ENCODE measurements at places on chromosomes 1 and 21.

- no peak for DNase-seq
Measured at GRCh38 chr21:31115249-31115648, 77.0 kb upstream of the KRTAP19-8 start.

DNA sequence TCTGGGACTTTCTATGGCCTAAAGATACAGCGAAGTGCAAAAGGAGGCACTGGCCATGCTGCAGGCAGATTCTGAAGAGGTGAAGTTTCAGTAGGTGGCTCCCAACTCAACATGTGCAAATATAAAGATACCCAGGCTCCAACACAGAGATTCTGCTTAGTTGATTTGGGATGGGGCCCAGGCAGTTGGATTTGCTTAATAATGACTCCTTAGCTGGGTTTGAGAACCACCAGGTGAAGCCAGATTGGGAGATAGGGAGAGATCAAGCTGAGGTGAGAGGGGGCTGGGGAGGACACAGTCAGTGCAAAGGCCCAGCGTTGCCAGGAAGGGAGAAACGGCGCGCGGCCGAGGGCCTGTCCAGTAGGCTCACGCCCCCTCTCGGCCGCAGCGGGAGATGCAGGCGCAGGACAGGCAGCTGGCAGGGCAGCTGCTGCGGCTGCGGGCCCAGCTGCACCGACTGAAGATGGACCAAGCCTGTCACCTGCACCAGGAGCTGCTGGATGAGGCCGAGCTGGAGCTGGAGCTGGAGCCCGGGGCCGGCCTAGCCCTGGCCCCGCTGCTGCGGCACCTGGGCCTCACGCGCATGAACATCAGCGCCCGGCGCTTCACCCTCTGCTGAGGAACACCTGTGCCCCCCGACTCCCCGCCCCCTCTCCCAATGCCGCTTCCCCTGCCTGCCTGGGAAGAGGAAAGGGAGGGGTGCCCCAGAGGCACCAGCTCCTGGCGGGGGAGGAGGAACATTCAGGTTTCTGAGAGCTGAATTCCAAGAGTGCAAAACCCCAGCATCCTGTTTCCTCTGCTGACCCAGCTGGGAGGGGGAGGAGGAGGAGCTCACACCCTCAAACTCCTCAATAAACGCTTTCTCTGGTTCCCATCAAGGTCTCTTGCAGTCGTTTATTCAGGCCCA lies 1.2 kb downstream of the FAM167B start:
- peak; percentile 36 for DNase-seq

DNA sequence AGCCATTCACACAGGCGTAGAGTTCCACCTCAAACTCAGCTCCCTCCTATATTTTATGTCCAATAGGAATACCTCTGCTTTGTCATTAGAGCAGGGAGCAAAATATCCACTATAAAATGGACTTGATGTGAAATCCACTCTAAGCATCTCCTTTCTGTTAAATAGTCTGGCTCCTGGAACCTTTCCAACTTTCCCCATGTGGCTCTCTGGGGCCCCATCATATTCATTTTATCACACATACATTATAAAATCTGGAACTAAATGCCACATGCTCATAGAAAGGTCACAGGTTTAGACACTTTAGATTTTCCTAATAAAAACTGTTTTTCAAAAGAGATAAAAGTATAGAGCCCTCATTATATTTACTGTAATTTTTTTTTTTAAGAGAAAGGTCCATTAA lies 82.1 kb downstream of the PTPN14 start:
- DNase-seq = no peak

GRCh38 chr1:58895082-58895481 lies 111.2 kb upstream of the JUN start:
- no peak for DNase-seq

DNA sequence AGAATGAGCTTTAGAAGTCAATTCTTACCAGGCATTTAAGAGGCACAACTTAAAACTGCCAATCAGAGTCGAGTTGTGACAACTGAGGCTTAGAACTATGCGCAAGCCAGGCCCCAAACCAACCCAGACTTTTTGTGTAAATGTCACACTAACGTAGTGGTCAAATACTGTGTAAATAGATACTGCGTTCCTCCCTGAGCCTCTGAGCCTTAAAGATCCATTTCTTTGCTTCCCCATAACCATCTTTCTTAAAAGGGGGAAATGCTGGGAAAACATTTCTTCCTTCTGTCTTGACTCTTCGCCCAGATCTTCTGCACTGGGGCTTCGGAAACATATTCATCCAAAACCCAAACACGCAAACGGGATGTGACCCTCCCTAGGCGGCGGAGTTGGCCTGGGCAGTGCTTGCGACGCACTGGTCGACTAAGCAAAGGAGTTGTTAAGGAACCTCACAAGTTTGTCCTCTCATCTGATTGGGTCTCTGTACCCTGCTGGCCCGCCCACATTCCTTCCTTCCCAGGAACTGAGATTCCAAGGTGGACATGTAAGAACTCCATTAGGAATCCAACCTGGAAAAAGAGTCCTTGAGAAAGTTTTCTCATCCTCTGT lies 2.6 kb downstream of the ADAMTS5 start:
- DNase-seq = no peak

- no peak for DNase-seq
Measured at GRCh38 chr21:41008974-41009373, 159.0 kb upstream of the BACE2 start.

DNA sequence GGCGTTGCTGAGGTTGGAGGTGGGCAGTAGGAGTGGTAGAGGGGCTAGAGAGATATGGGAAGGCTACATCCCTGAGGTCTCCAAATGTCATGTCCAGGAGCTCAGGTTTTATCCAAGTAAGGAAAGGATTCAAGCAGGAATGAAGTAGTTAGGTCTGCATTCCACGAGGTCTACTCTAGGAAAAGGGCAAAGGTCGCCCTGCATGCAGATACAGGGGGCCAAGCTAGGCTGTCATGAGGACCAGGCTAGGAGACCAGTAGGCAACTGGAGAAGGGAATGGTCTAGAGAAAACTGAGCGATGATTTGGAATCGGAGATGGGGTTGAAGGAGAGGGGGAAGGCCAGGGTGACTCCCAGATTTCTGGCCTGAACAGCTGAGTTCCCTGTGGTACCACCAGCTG lies 48.7 kb downstream of the IRF2BP2 start:
- no peak for DNase-seq

- no peak for DNase-seq
Measured at GRCh38 chr1:112713466-112714312, 1.4 kb downstream of the PPM1J start.

DNA sequence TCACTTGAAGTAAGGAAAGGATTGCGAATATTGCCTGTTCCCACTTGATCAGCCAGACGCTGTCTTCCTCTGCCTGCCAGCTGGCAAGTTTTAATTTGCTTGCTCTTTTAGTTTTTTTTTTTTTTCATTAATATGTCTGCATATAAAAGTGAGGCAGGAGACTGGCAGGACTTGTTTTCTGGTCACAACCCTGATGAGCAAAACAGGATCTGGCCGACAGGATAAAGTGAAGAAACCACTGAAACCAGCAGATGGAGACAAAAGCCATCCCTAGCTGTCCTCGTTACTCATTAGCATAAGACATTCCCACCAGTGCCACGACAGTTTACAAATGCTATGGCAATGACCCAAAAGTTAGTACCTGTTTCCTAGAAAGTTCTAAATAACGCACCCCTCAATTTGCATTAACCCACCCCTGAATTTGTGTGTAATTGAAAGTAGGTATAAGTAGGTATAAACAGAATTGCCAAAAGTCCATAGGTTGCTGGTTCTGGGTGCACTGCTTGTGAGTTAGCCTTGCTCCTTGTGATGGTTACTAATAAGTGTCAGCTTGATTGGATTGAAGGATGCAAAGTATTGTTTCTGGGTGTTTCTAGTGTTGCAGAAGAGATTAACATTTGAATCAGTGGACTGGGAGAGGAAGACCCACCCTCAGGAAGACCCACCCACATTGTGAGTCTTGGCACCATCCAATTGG lies 60.8 kb downstream of the ZNF684 start:
- DNase-seq = peak; percentile 52

DNA sequence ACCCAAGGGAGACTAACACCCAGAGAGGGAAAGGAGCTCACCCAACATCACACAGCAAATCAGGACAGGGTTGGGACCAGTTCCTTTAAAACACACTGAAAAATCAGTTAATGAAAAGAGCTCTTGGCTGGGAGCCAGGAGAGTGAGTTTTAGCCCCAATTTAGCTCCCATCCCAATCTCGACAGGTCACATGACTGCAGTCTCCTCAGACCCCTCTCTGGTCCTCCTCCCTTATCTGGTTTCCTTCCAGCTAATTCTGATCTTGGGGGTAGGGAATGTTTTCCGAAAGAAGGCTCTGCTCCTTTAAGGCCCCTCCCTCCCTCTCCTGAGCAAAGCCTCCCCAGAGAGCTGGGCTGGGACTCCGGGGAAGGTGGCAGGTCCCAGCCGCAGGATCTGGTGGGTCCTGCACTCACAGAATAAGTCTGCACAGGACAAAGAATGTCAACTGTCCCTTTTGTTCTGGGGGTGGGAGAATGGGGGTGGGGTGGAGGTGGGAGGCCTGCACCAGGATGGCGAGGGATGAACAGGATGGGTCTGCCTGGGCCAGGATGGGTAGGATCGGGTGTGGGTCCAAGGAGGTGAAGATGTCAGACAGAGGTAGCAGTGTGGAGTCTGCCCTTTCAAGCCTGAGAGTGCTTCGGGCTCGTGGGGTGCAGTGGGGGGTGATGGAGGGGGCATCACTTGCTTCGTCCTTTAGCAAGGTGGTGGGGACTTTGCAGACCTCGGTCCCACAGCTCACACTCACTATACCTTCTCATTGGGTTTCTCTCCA lies 57.3 kb upstream of the SSBP3 start:
- DNase-seq = no peak

DNA sequence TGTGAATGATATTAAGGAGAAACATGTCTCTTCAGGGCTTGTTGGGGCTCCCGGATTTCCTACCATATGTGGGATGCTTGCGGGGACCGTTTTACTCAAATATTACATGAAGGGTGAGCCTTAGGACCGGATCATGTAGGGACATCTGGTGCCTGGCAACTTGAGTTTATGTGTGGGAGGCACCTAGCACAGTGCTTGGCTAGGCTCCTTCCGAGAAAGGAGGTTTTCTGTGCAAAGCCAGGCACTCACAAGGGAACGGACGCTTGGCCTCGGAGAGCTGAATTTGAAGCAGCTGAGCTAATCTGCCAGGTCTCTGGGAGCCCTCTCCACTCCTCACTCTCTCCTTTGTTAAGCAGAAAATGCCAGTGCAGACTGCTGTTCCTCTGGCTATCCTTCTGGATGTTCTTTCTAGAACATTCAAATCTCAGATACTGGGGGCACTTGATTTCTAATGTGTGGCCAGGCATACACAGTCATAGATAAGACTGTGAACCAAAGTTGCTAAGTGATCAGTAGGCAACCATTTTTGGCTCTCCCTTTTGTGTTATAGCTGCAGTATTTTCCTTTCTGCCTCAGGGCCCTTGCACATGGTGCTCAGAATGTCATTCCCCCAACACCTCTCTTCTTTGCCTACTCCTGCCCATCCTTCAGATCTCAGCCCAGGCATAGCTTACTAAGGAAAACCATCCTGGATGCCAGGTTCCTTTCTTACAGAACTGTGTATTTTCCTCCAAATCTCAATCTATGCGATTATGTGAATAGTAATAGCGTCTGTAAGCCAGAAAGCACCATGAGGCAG lies 216.6 kb upstream of the CSF3R start:
- peak; percentile 37 for DNase-seq

DNA sequence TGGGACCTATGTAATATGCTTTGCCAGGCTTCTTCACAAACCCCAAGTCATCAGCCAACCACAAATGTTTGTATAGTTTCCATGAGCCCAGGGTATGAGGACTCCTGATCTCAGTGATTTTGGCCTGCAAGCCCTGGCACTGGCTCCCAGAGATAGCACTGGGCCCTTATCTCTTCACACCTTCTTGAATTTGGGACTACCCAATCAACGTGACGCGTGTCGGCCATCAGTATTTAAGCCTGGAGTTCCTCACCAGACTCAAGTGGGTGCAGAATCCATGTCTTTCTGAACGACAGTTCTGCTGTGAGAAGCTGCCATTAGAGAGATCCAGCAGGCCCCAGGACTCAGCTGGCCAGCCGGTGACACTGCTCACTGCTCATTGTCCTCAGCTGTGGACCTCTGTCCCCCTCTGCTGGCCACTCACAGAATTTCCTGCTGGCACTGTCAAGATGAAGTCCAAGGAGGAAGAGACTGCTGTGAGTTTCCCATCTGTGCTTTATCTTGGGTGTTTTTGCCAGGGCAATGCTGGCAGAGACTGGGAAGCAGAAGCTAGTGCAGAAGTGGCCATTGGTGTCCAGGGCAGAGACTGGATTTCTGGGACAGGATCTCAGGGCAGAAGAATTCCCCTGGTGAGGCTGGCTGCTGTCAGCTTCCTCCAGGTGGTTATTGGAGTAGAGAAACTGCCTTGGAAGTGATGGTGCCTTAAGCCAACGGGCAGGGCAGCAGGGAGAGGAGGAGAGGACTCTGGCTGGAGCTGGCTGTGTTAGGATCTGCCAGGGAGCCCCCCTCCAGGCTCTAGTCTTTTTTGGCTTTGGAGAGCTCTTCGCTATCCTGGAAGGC lies 28.4 kb downstream of the TMCC2 start:
- peak; percentile 93 for DNase-seq

- no peak for DNase-seq
Measured at GRCh38 chr1:54928327-54928726, 41.3 kb upstream of the DHCR24 start.

DNA sequence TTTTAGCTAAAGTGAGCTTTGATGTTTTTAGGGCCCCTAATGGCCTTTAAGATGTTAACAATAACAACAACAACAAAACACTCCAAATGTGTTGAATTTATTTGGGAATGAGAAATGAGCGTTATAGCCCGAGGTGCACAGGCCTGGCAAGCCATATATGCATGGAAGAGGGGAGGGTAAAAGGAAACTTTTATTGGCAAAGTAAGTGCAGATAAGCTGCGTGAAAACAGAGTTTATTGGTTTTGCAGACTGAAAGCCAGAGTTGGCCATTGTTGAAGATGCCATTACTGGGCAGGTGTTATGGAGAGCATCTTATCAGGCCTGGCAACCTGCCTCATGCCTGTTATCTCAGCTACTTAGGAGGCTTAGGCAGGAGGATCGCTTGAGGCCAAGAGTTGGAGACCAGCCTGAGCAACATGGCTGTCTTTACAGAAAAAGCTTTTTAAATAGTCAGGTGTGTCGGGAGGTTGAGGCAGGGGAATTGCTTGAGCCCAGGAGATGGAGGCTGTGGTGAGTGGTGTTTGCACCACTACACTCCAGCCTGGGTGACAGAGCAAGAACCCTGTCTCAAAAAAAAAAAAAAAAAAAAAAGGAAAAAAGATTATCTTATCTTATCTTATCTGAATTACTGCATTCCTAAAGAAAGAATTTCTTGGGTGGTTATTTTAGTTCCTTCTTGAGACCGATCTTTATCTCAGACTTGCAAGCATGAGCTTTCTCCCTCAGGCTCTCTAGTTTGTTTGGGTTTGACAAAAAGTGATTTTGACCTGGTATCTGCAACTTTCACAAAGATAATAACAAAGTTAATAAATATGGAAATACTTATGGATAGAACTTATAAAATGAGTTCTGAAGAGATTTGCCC lies 1.7 kb downstream of the PATJ start:
- no peak for DNase-seq
